Adrenal gland (tissue), 19 donors: ENCODE measurements at places on chromosomes 7 and 10. TPM values are rescaled to one million over a fixed set of nuclear protein-coding genes. Genes with fewer than 3 reads are reported as not detected.

DNA sequence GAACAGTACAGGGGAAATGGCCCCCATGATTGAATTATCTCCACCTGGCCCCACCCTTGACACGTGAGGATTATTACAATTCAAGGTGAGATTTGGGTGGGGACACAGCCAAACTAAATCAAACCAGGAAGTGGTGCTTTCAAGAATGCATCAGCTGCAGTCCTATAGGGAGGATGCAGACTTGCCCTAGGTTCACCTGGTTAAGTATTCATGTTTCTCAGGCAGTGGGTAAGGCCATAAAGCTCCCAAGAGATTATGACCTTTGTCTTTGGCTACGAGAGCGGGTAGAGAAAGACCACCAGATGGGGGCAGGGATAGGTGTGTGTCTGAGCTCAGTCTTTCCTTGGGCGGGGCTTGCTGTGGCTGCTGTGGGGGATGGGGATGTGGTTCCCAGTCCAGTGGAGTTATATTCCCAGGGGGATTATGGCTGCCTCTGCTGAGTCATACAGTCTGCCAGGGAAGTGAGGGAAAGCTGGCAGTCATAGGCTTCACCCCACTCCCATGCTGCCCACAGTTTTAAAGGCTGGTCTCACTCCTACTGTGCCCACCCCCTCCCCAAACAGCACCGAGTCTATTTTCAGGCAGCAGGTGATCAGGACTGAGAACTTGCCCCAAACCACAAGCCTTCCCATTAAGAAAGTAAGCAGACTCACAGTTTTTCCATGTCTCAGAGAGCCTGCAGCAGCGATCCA lies 8.4 kb upstream of the R3HCC1L start:
- H3K27ac ChIP-seq, result no peak overlapping the region
- no peak for DNase-seq
- peaks cover 12% of the 10 kb centered on the region for H3K27me3 ChIP-seq
- no peaks in the 10 kb centered on the region for H3K36me3 ChIP-seq

GRCh38 chr7:5620459-5620881 lies 161.0 kb downstream of the RNF216 start:
- DNase-seq, result no peak
- H3K4me1 ChIP-seq, result no peaks in the 10 kb centered on the region
- no peaks in the 10 kb centered on the region for H3K36me3 ChIP-seq
- no peak overlapping the region for H3K4me3 ChIP-seq

Gene OR2A5
- total RNA-seq, result not detected

Gene HBP1
- total RNA-seq, result 136 TPM

DNA sequence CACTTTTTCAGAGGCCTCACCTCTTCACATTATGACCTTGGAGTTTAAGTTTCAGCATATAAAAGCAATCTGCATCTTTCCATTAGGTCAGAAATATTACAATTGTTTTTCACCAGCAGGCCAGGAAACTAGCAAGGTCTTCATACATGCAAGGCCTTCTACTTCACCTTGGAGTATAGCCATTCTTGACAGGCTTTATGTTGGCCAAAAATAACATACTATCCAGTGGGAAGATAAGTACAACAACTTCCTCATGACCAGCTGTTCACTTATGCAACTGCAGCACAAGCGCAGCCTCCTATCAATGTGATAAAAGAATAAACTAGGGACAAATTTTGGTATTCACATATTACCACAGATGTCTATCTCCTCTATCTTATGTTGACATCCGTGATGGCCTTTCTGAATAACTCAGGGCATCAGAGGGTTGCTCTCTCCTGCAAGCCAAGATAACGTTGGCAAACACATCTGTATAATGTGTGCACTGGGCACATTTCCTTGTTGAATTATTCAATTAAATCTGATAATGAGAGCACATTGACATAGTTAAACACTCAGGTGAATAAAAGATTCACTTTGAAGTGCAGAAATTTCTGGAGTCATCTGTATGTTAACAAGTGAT lies 239.8 kb downstream of the FZD1 start:
- H3K27me3 ChIP-seq, result no peaks in the 10 kb centered on the region
- no peaks in the 10 kb centered on the region for H3K4me1 ChIP-seq
- no peak overlapping the region for H3K27ac ChIP-seq
- no peak for DNase-seq
- H3K4me3 ChIP-seq, result no peak overlapping the region
